NCI-H1105 treated with DMSO at 0.1 percent for 48 hours (cell line): ENCODE measurements at places on chromosomes 4 and X.

DNA sequence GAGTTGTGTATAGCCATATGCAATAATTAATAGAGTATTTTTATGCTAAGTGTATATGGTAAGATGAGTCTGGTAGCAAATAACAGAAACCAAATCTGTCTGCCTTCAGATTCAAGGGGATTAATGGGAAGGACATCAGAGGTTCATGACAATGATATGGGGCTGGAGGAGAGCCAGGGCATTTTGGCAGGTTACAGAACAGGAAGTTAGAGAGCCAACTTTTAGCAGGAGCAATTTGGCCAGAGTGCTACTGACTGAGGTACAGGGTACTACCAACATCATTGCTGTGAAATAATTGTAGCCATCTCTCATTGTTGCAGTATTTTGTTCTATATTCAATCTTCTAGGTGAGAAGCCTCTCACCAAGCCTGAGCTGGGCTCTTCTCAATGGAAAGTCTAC lies 210.9 kb upstream of the FAM47A start:
- DNase-seq, result no peak

GRCh38 chr4:182897601-182898478 lies 19.3 kb downstream of the DCTD start:
- DNase-seq, result peak; percentile 43

DNA sequence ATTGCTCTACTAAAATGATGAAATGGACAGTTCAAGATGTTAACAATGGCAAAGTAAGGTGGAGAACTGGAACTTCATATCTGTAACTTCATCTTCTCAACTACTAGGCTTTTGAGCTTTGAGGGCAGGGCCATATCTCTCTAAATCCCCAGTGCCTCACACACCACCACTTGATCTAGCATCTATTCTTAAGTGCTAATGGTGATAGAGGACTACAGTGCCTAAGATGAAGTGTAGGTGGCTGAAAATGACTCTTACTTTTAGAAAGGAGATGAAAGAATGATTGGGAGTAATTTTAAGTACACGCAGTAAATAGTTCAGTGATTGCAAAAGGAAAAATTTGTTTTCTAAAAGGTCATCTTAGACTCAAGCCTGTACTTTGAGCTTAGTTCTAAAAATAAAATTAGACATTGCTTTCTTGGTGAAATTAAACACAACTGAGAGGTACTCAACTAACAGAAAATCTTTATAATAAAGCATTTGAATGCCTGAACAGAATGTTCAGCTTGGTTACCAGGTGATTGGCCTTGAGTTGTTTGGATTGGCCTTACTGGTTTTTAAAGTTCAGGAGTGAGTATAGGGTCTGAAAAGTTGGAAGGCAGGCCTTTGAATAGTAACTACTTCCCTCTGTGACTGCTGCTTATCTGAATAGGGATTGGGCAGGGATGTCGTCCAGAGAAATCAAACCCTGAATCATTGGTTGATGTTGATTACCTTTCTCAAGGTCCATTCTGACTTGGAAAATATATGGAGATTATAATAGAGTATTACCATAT lies 45.4 kb downstream of the DIAPH2 start:
- DNase-seq, result no peak

DNA sequence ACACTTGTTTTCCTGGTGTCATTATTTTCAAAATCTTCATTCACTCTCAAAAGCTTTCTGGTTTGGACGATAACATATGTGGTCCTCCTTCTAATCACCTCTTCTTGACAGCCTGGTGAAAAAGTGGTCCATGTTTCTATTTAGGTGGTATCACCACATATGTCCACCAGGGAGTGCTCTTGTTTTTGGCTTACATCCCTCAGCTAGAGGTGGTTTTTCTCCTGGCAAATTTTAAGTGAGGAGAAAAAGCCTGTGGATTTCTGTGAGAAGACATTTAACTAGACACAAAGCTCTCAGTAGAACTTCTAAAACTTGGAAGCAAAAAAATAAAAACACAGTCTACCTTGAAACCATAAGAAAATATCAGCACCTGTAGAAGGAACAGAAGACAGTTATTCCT lies 58.0 kb upstream of the FRMPD4 start:
- peak; percentile 48 for DNase-seq

DNA sequence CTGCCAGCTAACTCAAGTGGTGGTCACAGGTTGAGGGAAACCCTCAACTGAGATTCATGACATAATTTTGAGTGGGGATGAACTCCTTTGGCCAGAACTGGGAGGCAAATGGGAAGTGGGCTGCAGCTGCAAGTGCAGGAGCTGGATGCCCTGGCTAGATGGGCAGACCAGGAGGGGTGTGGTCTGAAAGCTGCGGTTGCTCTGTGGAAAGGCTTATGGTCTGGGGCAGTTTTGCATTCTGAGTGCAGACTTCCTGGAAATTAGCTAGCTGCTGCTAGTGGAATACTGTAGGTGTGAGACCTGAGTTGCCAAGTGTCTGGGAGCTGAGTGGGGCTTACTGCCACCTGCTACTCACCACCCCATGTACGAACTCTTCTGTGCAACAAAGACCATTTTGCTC lies 52.1 kb upstream of the NAP1L2 start:
- DNase-seq, result no peak

DNA sequence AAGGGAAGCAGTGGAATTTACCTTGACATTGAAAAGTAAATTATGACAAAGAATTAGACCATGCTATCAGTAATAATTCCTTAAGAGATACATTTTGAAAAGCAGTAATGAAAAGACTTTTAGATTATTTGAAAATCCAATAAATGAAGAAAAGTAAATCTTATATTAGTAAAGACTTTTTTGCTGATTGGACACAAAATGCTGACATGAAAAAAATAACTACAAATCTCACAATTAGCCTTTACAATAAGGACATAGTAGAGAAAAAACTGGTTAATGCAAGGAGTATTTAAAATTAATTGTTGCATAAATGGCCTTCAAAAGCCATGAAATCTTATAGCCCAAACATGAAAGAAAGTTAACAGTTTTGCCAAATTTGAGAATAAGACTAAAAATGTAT lies 446.1 kb upstream of the FAM241A start:
- DNase-seq, result no peak
